ENCODE measurements at places on chromosomes 2 and 18.

GRCh38 chr2:17373041-17373440 is 145.2 kb downstream of the RAD51AP2 start:
- DNase-seq = no peak

- DNase-seq = no peak
These were observed 880.2 kb upstream of the CELF4 start for GRCh38 chr18:38445804-38446145.

DNA sequence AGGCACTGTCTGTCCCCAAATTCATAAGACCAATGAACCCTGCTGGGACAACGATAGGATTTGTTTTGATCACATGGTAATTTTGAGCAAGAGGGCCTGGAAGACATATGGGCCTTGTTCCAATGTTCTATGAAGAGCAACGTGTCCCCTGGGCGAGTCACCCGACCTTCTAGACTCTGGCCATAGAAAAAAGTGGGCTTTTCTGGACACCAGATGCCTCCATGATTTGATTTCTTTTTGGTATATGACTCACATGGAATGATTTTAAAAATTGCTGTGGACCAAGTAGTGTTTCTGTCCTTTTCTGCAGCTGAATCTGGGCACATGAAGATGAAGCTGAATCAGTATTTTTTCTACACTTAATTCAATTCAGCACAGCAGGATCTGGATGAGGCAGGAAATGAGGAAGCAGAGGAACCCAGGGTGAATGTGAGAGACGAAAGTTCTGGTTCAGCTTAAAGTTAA is 104.9 kb downstream of the CDC42EP3 start:
- no peak for DNase-seq

- no peak for DNase-seq
These were observed 442.2 kb upstream of the CWC22 start for GRCh38 chr2:180449171-180449915.

DNA sequence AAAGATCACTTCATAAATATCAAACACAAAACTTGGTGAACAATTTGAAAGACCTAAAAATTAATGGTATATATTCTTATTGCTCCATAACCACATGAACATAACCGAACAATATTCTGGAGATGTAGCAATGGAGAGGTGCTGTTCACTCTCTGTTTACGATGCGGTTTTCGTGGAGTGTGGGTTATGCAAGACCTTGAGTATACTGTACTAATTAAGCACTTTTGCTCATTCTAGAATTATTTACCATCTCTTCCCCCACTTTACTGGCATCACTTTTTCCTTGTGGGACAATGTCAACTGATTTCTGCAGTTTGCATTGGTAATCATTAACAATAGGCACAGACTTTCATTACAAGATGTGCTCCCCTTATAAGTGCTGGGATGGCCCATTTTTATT is 97.6 kb downstream of the RAPH1 start:
- no peak for DNase-seq

GRCh38 chr2:179331061-179331460 is 66.4 kb upstream of the SESTD1 start:
- DNase-seq = no peak

GRCh38 chr18:11167778-11168177 is 18.4 kb upstream of the PIEZO2 start:
- no peak for DNase-seq

DNA sequence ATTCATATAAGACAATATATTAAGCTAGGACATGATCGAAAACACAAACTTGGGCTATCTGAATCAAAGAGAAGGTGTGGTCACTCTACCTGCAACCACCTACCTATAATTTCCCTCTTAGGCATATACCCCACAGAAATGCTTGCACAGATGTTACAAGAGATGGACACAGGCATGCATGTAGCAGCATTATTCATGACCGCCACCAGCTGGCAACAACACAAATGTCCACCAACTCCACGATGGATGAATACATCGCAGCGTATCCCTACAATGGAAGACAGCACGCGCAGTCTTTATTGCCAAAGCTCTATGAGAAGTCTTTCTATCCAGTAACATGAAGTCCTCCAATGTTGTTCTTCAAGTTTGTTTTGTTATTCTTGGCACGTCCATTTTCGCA is 90.8 kb downstream of the ARL4C start:
- no peak for DNase-seq

DNA sequence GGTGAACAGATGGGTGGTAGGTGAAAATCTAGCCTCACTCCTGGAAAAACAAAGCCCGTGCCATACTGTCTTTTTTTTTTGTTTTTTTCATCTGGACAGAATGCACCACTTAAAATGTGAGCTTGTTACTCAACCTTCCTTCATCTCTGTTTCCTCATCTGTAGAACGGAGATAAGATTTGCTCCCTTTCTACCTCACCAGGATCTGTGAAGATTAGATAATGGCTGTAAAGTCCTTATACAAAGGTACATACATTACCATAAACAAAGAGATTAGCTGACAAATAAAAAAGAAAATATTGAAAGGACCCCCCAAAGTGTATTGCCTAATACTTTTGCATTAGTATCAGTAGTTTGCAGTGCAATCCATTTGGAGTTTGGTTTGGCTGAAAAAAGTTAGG is 75.4 kb upstream of the ZEB2 start:
- DNase-seq = no peak

DNA sequence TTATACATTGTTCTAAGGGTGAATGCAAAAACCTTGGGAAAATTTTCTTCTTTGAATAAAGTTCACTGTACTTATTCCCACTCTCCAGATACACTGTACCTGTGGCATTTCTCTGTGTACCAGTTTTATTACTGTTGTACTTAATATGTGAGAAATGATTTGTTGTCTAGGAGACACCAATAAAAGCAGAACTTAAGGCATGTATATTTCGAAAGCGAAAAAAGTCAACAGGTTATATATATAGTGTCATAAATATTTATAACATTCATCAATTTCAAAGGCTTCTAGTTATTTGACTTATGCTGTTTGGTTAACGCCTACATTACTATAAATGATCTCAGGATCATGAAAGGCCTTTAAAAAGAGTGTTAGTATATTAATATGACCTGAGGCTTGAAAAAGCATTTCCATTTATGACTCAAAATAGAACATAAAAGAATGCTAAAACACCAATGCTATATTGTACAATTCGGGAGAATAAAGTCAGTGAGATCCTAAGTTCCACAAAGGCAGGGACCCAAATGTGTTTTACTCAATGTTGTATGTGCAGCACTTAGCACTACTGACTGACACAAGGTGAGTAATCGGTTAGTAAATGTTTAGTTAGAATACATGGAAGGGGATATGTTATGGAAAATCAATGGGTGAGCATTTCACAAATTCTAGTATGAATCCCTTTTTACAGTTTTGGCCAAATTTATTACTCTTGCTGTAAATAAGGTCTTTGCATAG is 32.2 kb upstream of the HNRNPA3 start:
- DNase-seq = no peak

DNA sequence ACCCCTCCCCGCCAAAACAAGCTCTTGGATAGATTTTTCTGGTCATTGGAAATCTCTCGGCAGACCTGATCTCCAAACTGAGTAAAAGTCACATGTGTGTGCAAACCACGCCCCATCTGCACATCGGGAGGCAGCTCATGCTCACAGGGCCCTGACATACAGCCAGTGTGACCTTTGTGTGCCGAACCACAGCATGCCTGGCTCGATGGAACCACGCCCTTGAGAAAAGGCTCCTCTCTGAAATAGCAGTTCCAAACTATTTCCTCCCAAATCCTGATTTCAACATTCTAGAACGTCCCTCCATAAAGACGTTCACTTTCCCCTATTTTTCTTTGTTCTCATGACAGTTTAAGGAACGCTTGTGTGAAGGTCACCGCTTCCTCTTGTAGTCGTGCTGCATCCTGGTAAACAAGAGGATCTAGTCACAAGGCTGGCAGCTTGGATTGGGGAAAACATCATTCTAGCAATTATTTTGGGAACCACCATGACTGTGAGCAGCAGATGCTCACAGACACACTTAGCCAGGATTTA is 59.3 kb upstream of the MAP4K4 start:
- DNase-seq = no peak

DNA sequence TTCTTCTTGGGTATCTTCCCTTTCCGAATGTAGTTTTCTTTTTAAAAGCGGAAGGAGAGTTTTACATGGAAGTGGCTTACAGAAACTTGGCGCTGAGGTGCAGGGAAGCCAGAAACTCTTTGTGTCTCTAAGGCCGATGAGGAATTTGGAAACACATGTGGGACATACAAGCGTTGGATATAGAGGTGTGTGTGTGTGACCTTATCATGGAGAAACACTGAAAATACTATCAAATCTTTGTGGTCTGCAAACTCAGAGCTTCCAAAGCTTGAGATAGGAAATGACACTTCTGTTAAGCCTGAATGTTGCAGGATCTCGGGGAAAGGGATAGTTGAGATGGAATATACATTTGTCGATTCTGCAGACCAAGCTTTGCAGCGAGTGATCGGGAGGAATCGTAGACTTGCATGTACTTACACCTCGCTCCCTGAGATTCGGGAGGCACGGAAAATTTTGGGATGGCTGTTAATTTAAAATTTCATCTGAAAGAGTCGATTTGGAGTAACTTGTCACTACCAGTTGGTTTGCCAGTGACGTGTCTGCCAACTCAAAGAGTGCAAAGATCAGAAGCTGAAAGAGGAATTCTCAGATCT is 1.0 kb downstream of the NAB1 start:
- no peak for DNase-seq

DNA sequence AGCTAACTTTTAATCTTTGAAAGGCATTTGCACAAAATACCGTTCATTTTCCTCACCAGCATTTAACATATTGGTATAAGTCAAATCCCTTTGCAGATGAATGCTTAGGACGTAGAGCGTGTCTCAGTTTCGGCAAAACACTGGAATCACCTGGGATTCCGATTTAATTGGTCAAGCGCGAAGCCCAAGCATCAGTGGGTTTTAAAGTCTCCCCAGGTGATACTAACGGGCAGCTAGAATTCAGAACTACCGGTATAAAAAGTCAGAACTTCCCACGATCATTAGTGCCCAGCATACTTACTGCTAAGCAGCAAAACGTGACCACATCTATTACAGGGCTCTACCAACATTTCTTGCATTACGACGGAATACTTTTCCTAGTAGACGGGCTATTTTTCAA is 24.6 kb downstream of the ALPK2 start:
- DNase-seq = no peak

DNA sequence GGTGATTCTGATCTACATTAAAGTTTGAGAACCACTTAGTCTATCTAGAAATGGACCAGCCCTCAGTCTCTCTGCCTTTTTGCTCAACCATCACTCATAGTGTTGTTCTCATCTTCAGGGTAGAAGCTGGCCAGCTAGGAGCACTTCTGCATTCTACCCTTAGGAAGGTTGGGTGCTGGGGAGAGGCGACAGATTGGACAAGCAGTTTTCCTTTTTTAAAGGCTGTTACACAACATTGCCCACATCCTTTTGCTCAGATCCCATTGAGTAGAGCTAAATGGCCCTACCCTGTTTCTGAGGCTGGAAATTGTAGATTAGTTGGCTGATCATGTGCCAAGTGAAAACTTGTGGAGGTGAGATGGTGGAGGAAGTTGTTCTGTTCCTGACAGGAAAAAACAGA is 35.6 kb downstream of the OSBPL6 start:
- DNase-seq = no peak

DNA sequence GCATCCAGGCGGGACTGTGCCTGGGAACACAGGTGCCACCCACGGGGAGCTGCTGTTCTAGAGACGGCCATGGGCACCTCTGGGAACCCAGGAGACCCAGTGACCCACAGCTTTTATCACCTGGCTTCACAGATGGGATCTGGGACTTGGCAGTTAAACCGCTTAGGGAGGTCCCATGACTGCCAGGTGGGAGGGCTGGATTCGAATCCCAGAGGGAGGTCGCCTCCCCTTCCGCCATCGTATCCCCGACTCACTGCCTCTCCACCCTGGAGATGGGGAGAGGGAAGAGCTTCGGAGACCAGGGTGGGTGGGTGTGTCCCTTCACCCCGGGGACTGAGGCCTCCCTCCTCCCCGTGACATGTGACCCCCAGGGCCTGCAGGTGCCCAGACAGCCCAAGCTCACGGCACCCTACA is 169.4 kb downstream of the RTP5 start:
- no peak for DNase-seq

DNA sequence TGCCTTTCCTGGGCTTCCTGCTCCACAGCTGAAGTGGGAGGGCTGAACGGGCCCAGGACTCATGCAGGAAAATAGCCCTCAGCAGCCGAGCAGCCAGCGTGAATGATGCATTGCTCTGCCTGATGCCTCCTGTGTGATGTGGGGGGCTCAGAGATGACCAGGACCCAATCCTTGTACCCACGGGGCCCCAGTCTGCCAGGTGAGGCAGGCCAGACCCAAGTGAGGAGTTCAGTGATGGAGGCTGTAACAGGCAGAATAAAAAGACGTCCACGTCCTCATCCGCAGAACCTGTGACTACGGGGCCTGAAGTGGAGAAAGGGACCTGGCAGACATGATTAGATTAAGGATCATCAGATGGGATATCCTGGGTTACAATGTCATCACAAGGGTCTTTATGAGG is 194.9 kb upstream of the HDAC4 start:
- no peak for DNase-seq

DNA sequence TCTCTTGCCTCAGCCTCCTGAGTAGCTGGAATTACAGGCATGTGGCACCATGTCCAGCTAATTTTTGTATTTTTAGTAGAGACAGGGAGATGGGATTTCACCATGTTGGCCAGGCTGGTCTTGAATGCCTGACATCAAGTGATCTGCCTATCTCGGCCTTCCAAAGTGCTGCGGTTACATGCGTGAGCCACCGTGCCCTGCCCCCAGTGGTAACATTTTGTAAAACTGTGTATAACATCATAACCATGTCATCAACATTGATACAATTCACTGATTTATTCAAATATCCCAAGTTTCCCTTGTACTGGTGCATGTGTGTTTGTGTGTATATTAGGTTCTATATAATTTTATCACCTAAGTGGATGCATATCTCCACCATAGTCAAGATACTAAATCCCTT is 70.0 kb downstream of the PDCL3 start:
- no peak for DNase-seq

DNA sequence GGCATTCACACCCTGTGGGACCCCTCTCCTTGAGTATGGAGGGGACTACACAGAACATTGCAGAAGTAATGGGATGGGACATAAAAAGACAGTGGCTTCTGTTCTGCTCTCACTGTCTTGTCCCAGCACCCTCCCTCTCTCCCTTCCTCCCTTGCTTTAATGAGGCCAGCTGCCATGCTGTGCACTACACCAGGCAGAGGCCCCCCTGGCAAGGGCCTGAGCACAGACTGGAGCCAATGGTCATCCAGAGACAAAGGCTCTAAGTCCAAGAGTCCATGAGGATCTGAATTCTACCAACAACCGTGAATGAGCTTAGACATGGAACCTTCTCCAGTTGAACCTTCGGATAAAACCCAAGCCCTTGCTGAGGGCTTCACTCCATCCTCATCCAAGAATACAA is 263.0 kb downstream of the NDUFA10 start:
- no peak for DNase-seq

- peak; percentile 62 for DNase-seq
These were observed 1.6 kb upstream of the RTP5 start for GRCh38 chr2:241867776-241868420.

Data from stimulated activated CD8-positive, alpha-beta memory T cell treated with anti-CD3 and anti-CD28 coated beads, Interleukin-15, amount 100 ng/mL, for 48 hours (primary cell).